ENCODE measurements at places on chromosomes 3 and 15.

DNA sequence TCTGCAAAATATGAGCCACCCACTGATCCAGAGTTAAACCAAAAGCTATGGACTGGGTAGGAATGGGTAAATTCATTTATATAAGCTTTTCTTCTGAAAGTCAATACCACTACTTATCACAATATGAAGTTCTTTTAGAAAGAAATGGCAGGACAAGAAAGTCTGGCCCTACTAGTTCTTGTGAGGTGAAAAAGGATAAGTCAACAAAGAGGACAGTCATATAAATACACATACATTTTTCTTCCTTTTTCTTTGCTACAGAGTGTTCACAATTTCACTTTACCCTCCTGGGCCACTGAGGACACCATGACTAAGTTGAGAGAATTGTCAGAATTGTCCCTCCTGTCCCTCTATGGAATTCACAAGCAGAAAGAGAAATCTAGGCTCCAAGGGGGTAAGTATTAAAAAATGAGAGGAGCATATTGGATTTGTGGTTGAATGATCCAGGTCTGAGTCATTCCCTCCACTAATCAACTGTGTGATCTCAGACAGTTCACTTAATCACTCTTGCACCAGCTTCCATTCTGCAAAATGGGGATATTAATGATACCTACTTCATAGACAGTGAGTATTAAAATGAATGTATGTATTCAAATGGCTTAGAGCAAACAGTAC, 27.6 kb downstream of the ACP3 start:
- no peak for DNase-seq

DNA sequence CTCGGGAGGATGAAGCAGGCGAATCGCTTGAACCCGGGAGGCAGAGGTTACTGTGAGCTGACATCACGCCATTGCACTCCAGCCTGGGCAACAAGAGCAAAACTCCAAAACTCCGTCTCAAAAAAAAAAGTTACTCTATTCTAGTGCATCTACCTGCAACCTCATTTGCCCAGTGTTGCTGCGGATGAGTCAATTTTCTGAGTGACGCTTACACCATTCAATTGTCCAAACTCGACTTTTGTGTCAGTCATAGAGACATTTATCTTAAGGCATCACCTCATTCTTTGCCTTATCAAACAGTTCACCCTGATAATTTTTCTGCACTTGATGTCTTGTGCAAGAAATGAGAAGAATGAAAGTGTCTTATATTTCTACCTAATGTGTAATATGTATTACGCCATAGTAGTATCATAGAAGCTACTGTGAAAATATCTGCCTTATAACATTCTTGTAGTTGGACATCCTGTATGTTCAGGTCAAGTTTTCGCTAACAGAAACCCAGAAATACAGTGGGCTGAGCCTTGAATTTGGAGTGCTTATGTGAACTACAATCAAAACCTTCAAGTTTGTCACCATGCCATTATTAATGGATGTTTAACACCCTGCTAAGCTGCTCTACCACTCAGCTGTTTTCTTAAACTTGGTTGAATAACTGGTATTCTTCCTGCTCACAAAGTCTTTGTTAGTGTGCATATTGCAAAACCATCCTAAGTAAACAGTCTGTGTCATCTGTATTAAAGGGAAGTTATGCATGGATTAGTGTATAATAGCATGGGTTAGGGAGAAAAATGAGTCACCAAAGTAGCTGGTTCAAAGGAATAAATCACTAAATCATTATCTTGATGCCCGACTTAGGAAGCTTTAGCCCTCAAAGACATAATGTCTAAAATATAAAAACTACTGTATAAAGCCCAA, 531.0 kb upstream of the NR2F2 start:
- DNase-seq: no peak

DNA sequence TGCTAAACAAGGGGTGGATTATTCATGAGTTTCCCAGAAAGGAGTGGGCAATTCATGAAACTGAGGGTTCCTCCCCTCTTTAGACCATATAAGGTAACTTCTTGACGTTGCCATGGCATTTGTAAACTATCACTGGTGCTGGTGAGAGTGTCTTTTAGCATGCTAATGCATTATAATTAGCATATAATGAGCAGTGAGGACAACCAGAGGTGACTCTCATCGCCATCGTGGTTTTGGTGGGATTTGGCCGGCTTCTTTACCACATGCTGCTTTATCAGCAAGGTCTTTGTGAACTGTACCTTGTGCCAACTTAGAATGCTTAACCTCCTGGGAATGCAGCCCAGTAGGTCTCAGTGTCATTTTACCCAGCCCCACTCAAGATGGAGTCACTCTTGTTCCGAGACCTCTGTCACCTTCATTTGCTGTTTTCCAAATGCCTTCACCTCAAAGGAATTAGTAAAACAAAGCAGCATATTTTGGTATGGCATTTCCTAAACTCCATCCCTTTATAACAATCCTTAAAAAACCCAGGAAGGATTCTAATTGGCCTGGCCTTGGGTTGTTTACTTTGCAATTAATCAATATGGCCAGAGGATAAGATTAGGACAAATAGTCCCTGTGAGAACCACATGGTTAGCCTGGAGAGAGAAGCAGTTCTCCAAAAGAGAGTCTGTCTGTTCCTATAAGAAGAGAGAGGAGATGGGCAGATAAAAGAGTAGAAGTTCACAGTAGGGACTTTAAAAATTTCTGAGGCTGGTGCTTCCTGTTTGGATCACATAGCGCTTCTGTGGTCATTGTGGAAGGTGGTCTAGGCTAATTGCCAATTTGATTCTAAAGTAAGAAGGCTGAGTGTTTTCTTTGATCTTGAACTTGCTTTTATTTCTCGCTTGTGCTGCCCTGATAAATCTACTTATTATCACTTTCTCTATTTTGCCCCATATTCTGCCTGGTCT, 155.2 kb upstream of the EOMES start:
- DNase-seq: no peak

- DNase-seq: no peak
Observed at GRCh38 chr3:852033-852432, 240.8 kb upstream of the CNTN6 start.

DNA sequence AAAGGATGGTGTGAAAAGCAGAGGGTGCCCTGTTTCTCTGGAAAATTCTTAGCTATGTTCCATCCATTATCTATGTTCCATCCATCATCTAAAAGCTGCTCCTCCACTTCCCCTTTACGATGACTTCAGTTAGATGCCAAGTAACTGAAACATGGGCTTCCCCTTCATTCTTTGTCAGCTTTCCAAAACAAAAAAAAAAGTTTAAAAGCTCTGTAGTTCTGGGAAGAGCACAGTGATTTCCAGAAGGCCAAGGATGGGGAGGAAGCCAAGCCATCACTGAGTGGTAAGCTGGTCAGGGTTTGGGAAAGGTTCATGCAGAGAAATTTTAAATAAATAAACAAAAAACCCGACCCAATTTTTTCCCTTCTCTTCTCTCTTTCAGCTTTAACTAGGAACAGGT, 111.5 kb downstream of the CFAP44 start:
- no peak for DNase-seq

DNA sequence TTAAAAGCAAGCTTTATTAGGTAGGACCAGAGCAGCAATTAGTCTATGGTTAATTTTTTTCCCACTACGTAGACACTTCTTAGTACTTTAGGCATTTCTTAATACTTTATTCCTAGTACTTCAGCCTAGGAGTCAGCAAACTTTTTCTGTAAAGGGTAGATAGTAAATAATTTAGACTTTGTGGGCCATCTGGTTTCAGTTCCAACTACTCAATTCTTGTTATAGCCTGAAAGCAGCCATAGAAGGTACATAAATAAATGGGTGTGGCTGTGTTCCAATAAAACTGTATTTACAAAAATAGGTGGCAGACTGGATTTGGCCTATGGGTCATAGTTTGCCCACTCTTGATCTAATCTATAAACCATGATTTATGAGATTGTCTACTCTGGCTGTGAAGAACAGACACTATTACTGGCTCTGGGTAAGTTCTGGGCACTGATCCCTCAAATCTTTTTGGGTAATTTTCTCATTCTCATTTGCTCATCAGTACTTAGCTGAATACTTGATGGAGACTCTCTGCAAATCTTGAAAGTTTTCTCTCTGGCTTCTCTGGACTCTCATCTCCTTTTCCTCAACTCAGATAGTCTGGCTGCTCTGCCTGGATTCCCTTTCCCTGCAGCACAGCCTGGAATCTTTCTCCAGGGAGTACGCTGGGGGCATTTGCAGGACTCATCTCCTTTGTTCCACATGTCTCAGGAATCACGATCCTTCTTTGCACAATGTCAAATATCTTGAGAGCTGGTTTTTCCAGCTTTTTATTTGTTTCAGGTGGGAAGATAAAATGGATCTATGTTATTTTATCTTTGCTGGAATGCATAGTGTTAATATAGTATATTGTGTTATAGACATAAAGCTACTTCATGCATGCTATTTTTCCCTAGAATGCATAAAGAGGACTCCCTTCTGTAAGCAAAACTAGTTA, 524.8 kb upstream of the TBL1XR1 start:
- no peak for DNase-seq

- no peak for DNase-seq
Observed at GRCh38 chr3:113536627-113537101, 4.3 kb downstream of the SIDT1 start.

DNA sequence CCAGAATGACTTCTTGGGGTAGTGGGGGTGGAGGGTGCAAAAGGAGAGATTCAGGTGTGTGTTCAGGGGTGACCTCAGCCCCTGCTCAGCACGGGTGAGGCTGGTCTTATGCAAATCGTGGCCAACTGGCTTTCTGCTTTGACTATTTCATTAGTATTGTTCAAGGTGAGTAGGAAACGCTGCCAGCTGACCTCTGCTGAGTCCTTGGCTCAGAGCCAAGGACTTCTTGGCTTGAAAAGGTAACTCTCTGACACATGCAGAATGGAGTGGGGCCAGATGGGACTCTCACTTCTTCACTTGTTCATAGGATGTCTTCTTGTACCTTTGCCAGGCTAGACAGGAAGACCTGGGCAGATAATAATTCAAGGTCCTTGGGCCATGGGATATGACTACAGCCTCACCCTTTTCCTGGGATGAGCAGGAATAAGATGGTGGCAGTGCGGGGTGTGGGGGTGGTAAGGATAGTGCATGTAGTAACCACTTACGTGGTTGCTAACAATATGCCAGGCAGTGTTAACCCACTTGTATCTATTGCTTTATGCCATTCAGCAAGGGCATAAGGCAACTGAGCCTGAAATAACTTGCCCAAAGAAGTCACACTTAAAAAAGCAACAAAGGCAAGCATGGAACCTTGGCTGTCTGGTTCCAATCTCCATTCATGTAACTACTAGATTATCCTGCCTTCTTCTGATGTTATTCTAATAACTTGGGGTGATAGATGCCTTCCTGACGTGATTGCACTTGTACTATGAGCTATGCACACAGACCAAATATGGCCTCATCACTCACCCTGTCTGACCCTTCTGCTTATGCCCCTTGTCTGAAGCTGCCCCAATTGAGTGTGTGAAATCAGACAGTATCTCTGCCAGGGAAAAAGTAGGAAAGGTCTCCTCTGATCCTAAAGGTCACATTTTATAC, 193.1 kb downstream of the NR1D2 start:
- no peak for DNase-seq

- DNase-seq: no peak
Observed at GRCh38 chr3:98918586-98918985, 17.1 kb upstream of the DCBLD2 start.
